Cortex of kidney (tissue), 1 donor: ENCODE measurements at places on chromosomes 3 and 15.

- DNase-seq, result no peak
Observed at GRCh38 chr3:3196148-3196861, 16.8 kb upstream of the CRBN start.

GRCh38 chr3:66110840-66111239, 72.1 kb upstream of the MAGI1 start:
- DNase-seq, result no peak

DNA sequence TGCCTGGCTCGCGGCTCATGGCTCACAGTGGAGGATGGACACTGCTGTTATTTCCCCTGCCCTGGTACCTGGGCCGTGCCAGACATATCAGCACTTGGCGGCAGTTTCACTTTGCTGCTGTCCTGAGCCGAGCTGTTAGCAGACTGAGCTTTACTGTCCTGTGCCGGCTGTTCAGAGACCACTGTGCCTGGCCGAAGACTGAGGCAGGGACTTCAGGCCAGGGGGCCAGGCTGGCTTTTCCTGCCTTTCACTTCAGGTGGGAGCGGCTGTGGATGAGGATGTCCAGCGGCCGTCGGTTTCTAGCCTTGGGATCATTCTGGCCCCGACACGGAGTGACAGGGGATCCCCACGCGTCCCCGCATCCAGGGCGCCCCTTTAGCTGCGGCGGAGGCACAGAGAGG, 1.1 kb downstream of the ATP10A start:
- DNase-seq, result no peak

- DNase-seq, result no peak
Observed at GRCh38 chr3:78871048-78871447, 896.8 kb downstream of the ROBO1 start.

GRCh38 chr3:120341658-120342346, 7.4 kb downstream of the LRRC58 start:
- no peak for DNase-seq

GRCh38 chr3:174859114-174859735, at the start of gene NAALADL2:
Gene NAALADL2 (plus strand): TSS chr3:174859334.
- DNase-seq, result no peak

DNA sequence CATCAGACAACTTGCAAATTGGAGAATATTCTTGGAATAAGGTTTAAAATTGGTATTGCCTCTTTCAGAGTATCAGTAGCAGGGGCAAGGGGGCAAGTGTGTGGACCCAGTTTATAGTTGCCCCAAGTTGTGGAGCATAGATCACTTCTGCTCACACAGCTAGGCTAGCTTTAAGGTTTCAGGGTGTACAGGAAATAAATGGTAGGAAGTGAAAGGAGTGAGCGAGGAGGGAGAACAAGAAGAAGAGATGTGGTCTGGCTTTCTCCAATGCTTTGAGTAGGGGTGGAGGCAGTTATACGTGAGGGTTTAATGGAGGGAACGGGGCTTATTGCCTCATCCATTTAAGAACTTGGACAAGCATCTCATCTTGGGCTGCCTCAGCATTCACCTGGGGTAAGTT, 290.0 kb upstream of the CFAP20DC start:
- no peak for DNase-seq

GRCh38 chr3:188147782-188148181, 6.2 kb upstream of the LPP start:
- no peak for DNase-seq

GRCh38 chr3:54836871-54837270, 91.0 kb downstream of the LRTM1 start:
- no peak for DNase-seq

DNA sequence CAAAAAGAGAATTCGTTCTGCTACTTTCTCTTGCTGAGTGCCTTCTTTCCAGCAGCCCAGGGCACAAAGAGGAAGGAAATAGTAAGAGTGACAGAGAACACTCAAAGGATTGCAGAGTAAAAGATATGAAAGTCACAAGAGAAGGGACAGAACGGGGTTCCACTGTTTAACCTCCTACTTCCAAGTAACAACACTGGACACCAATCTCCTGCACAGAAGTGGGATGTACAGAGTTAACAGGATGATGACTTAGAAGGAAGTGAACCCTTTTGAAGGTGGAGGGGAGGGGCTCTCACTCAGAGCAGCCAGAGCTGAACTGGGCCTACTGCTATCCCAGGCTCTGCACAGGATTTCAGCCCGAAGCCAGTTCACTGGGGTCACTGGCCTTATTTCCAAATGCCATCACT, 130.1 kb upstream of the PRICKLE2 start:
- no peak for DNase-seq

- DNase-seq, result no peak
Observed at GRCh38 chr3:143737065-143737464, 111.2 kb downstream of the SLC9A9 start.
